Fibroblast of the conjunctiva (primary cell): ENCODE measurements at places on chromosomes 6 and 20.

GRCh38 chr6:166487148-166487547 is 99.3 kb downstream of the RAMACL start:
- DNase-seq = no peak

DNA sequence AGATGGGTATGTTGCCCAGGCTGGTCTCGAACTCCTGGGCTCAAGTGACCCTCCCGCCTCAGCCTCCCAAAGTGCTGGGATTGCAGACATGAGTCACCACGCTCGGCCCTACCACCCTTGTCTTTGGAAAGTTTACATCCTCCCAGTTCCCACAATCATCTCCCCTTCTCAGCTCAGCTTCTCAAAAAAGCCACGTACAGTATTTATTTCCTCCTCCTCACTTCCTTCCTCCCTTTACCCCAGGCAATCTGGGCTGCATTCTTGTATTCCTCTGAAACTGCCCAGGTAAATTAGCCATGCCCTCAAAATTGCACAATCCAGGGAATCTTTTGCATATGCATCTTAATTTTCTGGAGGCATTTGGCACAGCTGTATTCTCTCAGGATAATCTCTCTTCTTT is 7.4 kb upstream of the SLC23A2 start:
- DNase-seq = no peak

- no peak for DNase-seq
Observed at GRCh38 chr6:114312931-114313330, 29.9 kb downstream of the HS3ST5 start.

GRCh38 chr6:13229205-13230085 is 98.9 kb downstream of the TBC1D7 start:
- no peak for DNase-seq

GRCh38 chr6:42268016-42268834 is 50.6 kb upstream of the MRPS10 start:
- DNase-seq = no peak

DNA sequence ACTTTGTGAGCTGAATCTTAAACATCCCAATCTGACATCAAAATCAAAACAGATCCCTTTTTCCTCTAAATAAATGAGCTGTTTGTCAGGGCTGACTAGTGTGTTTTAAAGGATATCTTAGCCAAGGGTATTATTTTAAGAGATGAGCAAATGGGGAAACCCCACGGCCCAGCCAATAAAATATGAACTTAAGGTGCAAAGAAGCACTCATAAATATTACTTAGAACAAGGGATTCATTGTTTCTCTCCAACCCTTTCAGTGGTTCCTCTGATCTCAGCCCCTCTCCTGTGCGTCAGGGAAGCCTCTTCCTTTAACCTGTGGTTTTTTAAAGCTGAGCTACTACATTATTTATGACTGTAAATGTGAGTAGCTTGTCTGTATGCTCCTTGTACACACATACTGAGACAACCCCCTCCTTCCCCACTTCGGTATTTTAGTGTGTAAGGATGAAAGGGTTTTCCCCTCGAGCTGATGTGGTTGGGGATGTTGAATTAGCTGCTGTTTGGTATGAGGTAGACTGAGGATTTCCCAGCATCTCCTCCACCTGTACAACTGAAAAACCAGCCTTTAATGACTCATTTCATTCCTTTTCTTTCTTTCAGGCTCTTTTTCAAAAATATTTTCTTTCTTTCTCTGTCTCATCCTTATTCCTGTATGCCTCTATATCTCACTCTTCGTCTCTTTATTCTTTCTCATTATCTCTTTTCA is 6.5 kb downstream of the BMP5 start:
- DNase-seq = no peak
